Endothelial cell of umbilical vein (primary cell): ENCODE measurements at places on chromosomes 1 and 21.

GRCh38 chr1:117058810-117059209 is 1.3 kb upstream of the TTF2 start:
- H3K36me3 ChIP-seq, result no peaks in the 10 kb centered on the region
- H3K4me3 ChIP-seq, result no peak overlapping the region
- H3K27ac ChIP-seq, result no peak overlapping the region
- no peak for DNase-seq

DNA sequence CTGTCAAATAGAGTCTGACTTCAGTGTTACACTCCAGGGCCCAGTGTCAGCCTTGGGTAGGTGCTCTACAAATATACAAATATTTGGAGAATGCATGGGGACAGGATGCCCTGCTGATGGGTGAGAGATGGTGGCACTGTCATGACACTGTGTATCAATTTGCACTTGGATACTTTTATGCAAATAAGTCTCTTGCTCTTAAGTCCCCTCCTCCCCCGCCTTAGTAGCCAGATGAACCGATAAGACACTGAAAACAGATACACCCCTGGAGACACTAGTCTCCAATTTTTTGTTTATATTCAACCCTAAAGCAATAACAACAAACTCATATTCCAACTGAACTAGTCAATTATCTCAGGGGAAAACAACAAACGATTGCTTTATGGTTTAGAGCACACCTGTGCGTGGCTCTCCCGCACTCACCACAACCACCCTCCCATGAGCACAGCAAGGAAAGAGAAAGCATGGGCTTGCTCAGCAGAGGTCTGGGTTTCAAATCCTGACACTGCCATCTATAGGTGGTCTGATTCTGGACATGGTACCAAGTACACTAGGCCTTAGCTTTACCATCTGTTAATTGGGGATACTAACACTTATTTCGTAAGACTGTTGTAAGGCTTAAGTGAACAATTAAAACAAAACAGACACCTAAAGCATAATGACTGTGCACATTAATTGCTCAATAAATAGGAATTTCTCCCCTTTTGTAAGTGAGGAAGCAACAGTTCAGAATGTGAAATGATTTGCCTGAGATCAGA is 50.3 kb downstream of the HIVEP3 start:
- DNase-seq, result no peak
- peaks cover 19% of the 10 kb centered on the region for H3K4me1 ChIP-seq
- H3K4me3 ChIP-seq, result no peak overlapping the region

GRCh38 chr1:60041783-60042182 is 31.8 kb downstream of the C1orf87 start:
- no peaks in the 10 kb centered on the region for H3K4me1 ChIP-seq
- no peak overlapping the region for H3K27ac ChIP-seq
- H3K4me3 ChIP-seq, result no peak overlapping the region
- no peaks in the 10 kb centered on the region for H3K27me3 ChIP-seq
- DNase-seq, result no peak

GRCh38 chr1:244092964-244093638 is 42.0 kb downstream of the ZBTB18 start:
- no peak for DNase-seq
- H3K4me3 ChIP-seq, result no peak overlapping the region
- H3K36me3 ChIP-seq, result no peaks in the 10 kb centered on the region
- H3K4me1 ChIP-seq, result no peaks in the 10 kb centered on the region

DNA sequence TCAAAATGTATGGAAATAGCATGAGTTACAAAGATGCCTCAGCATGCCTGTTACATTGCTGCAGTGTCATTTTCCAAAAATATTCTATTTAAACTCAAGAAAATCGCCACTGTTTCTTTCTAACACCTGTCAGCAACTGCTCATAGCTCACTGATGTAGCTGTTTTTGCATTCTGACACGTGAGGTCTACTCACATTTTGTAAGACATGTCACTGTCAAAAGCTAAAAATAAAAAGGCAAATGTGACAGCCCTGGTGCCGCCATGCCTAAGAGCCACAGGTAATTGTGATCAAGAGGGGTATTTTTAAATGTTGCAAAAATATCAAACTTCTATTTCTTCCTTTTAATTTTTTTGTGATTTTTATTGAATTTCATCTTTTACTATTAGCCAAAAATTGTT is 556.2 kb upstream of the TMPRSS15 start:
- no peaks in the 10 kb centered on the region for H3K36me3 ChIP-seq
- H3K27ac ChIP-seq, result no peak overlapping the region
- H3K4me1 ChIP-seq, result no peaks in the 10 kb centered on the region
- no peak overlapping the region for H3K4me3 ChIP-seq
- DNase-seq, result no peak

- no peaks in the 10 kb centered on the region for H3K4me1 ChIP-seq
These were observed 19.6 kb upstream of the COQ8A start for GRCh38 chr1:226920446-226920894.

- H3K27ac ChIP-seq, result no peak overlapping the region
- H3K27me3 ChIP-seq, result no peaks in the 10 kb centered on the region
- peak; percentile 49 for DNase-seq
- no peaks in the 10 kb centered on the region for H3K36me3 ChIP-seq
- no peaks in the 10 kb centered on the region for H3K4me1 ChIP-seq
These were observed 211.6 kb downstream of the LMX1A start for GRCh38 chr1:165144757-165145397.

DNA sequence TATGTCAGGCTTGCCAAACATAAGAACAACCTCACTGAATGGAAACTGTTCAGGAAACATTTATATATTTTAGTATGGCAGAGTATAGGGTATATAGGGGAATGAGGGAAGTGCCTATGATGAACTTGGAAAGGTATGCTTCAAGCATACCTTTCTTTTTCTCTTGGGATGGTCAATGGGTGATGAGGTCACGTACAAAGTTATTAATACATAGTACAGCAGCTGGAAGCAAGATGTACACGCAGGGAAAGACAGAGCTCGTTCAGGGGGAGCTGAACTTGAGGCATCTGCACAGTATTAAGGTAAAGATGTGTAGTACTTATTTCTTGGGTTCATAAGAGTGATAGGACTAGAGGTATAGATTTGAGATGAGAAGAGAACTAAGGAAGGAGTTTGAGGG is 61.5 kb downstream of the ABCD3 start:
- H3K4me1 ChIP-seq, result no peaks in the 10 kb centered on the region
- H3K4me3 ChIP-seq, result no peak overlapping the region
- no peak overlapping the region for H3K27ac ChIP-seq
- H3K27me3 ChIP-seq, result no peaks in the 10 kb centered on the region
- H3K36me3 ChIP-seq, result no peaks in the 10 kb centered on the region

- H3K36me3 ChIP-seq, result no peaks in the 10 kb centered on the region
- H3K27me3 ChIP-seq, result no peaks in the 10 kb centered on the region
- no peaks in the 10 kb centered on the region for H3K4me1 ChIP-seq
- H3K4me3 ChIP-seq, result no peak overlapping the region
- no peak for DNase-seq
These were observed 23.4 kb upstream of the IGSF3 start for GRCh38 chr1:116690849-116691406.

DNA sequence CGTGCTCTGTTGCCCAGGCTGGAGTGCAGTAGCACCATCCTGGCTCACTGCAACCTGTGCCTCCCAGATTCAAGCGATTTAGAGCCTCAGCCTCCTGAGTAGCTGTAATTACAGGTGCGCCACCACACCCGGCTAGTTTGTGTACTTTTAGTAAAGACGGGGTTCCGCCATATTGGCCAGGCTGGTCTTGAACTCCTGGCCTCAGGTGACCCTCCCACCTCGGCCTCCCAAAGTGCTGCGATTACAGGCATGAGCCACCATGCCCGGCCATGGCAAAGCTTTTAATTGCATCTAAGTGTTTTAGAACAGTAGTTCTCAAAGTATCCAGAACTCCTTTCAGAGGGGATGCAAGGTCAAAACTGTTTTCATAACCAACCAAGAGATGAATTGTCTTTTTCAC is 25.1 kb upstream of the IFNGR2 start:
- H3K27ac ChIP-seq, result no peak overlapping the region
- DNase-seq, result no peak
- no peaks in the 10 kb centered on the region for H3K36me3 ChIP-seq
- peaks cover 40% of the 10 kb centered on the region for H3K4me1 ChIP-seq

- no peak overlapping the region for H3K27ac ChIP-seq
- H3K27me3 ChIP-seq, result no peaks in the 10 kb centered on the region
These were observed 667.1 kb downstream of the LTN1 start for GRCh38 chr21:28325618-28326017.

- H3K36me3 ChIP-seq, result no peaks in the 10 kb centered on the region
- H3K27ac ChIP-seq, result no peak overlapping the region
- no peak overlapping the region for H3K4me3 ChIP-seq
These were observed 552 bp downstream of the PLD5 start for GRCh38 chr1:242523719-242524570.

DNA sequence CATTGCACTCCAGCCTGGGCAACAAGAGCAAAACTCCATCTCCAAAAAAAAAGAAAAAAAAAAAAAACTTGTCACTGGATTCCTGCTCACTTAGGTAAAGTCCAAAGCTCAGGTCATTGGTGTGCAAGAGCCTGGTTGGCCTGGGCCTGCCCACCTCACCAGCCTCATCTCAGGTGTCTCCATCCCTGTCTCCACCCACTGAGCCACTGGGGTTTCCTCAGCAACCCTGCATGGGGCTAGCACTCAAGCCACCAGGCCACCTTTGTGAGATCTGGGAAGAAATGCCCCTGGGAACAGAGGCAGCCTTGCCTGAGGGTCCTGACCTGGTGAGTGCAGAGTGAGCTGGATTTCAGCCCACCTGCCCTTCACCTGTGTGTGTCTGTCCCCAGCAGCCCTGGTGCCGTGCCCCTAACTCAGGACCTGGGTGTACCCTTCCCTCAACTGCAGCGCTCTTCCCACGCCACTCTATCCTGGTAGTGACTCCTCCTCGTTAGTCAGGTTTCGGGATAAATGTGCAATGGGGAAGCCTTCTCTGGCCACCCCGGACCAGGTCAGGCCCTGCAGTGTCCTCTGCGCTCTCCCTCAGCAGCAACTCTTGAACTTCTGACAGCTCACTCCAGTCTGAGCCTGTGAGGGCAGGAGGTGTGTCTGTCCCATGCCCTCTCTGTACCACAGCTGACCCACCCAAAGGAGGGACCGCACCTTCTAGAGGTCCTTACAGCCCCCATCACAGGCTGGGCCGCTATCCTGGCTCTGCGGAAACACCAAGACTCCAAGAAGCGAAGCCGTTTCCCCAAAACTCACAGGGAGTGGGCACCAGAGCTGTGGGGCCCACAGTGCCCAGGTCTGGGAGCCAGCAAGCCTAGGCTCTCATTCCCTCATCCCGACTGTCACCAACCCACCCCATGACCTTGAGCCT is 3.3 kb downstream of the PDZK1IP1 start:
- H3K36me3 ChIP-seq, result no peaks in the 10 kb centered on the region
- no peak for DNase-seq
- H3K4me3 ChIP-seq, result no peak overlapping the region

DNA sequence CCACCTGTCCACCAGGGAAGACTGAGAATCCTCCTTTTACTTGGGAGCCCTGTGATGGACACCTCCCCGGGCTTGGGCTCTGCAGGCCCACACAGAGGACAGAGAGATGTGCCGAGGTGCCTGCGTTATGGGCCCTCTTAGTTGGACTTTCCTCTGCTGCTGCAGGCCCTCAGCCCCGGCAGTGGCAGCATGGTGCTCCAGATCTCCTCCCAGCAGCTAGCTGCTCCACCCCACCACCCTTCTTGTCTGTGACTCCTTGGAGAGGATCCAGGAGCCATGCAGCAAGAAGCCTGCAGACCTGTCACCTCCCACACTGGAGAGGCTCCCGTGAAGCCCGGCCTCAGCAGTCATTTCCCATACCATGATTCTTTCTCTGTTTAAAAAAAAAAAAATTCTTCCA is 27.4 kb downstream of the PHGDH start:
- H3K4me3 ChIP-seq, result no peak overlapping the region
- H3K4me1 ChIP-seq, result no peaks in the 10 kb centered on the region
- H3K27me3 ChIP-seq, result no peaks in the 10 kb centered on the region
- DNase-seq, result no peak
- peaks cover 3% of the 10 kb centered on the region for H3K36me3 ChIP-seq

- no peak for DNase-seq
- peak overlapping the region; percentile 89 for H3K27ac ChIP-seq
- no peaks in the 10 kb centered on the region for H3K36me3 ChIP-seq
These were observed 797 bp upstream of the USP1 start for GRCh38 chr1:62436039-62436465.

- H3K27me3 ChIP-seq, result no peaks in the 10 kb centered on the region
- peaks cover 8% of the 10 kb centered on the region for H3K4me1 ChIP-seq
- H3K36me3 ChIP-seq, result no peaks in the 10 kb centered on the region
- no peak overlapping the region for H3K4me3 ChIP-seq
- no peak overlapping the region for H3K27ac ChIP-seq
These were observed 43.2 kb upstream of the VAMP3 start for GRCh38 chr1:7727809-7728471.

DNA sequence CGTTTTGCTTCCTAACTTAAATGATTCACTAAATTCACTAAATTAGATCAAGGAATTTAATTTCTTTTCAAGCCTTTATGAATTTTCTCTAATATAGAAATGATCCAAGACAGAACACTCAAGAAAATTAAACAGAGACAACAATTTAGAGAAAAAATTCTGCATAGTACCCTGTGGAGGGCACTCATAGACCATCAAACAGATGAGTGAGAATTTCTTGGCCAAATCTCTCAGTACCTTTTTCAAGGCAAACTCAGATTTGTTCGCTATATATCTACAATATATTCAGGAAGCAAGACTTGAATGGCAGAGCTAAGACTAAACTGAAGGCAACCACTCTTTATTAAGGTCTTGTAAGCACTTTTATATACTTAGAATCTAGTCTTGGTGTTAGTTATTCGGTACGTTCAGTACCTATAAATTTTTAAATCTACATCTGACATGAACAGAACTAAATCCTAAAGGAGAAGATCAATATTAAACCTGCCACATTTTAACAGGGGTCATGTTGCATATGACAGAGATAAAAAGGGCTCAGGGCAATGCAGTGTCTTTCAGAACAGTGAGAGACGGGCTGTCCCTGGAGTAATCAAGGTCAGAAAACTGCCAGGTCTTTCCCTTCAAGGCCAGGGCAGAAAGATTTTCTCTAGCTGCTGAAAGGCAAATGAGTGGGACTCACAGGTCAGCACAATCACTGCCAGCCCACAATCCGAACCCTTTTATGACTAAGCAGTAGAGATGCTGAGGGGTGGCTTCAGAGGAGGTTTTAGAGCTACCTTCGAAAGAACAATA is 118.8 kb upstream of the TMPRSS15 start:
- DNase-seq, result peak; percentile 26
- no peak overlapping the region for H3K4me3 ChIP-seq
- no peaks in the 10 kb centered on the region for H3K36me3 ChIP-seq

DNA sequence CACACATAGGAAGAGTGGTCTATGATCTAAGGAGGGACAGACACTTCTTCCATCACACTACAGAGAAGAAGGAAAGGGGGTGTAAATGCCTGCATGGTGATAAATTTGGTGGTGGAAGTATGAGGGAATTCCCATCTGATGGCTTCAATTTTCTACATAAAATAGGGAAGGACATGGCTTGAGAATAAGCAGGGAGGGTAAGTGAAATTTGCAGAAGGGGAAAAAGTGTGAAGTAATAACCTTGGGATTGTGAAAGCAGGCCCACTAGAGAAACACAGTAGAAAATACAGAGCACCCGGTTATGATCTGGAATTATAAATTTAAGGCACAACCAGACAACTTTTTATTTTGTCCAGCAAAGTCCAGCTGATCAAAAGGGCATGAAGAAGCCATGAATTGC is 22.7 kb upstream of the HIVEP3 start:
- no peaks in the 10 kb centered on the region for H3K36me3 ChIP-seq
- no peaks in the 10 kb centered on the region for H3K4me1 ChIP-seq
- no peak overlapping the region for H3K27ac ChIP-seq
- no peak overlapping the region for H3K4me3 ChIP-seq
- no peak for DNase-seq
